CD4-positive, alpha-beta T cell treated with Interleukin-15 for 1 hour (primary cell): ENCODE measurements at places on chromosomes 7 and 10.

DNA sequence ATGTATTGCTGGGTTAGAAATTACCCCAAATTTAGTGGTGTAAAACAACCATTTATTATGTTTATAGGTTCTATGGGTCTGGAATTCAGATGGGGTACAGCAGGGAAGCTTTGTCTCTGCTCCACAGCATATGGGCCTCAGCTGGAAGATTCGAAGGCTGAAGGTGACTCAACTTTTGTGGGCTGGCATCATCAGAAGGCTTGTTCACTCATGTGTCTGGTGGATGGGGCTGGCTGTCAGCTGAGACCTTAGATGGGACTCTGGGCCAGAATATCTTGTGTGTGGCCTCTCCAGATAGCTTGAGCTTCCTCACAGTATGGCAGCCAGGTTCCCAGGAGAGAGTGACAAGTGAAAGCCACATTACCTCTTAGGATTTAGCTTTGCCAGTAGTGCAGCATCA is 45.9 kb downstream of the ZNF503 start:
- DNase-seq, result no peak

DNA sequence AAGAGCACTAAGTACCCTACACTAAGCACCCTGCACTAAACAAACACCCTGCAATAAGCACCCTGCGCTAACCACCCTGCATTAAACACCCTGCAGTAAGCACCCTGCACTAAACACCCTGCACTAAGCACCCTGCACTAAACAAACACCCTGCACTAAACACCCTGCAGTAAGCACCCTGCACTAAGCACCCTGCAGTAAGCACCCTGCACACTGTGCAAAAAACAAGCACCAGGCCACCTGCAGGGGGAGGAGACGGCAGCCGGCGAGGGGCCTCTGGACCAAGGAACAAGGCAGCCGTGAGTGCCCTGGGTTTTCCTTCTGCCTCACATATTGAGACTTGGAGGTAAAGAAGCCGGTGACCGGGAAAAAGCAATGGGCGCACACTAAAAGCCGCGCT is 30.2 kb downstream of the KNDC1 start:
- DNase-seq, result no peak

DNA sequence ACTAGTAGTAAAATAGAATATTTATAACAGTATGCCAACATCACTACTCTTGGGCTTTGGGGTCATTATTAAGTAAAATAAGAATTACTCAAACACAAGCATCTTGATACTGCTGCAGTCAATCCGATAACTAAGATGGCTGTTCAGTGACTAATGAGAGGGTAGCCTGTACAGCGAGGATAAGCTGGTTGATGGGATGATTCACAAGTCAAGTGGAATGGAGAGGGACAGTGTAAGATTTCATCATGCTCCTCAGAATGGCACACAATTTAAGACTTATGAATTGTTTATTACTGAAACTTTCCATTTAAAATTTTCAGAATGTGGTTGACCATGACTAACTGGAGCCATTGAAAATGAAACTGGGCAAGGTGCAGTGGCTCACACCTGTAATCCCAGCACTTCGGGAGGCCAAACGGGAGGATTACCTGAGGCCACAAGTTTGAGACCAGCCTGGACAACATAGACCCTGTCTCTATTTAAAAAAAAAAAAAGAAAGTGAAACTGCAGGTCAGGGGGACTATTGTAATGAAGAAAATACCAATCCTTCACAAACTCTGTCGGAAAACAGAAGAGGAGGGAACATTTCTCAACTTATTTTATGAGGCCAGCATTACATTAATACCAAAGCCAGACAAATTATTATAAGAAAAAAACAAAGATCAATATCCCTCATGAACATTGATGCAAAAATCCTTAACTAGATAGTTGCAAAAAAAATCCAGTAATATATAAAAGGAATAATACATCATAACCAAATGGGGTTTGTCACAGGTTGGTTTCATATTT is 11.2 kb downstream of the AVL9 start:
- no peak for DNase-seq

GRCh38 chr7:143216151-143216550 is 5.7 kb upstream of the TAS2R40 start:
- DNase-seq, result no peak

DNA sequence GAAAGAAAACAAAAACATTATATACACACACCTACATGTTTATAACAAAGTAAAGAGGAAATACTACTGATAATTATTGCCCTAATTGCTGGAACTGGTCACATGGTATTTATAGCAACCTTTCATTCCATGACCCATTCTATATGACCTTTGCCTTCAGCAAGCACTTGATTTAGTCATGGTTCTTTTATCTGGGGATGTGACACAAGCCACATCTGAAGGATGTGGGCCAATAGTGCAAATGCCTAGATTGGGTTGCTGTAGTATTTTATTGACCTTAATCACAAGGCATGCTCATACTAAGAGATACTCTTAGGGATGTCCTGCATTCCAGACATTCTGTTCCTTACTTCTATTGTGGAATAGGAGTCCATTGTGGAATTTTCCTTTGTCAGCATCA is 723.5 kb upstream of the POM121L12 start:
- DNase-seq, result no peak

DNA sequence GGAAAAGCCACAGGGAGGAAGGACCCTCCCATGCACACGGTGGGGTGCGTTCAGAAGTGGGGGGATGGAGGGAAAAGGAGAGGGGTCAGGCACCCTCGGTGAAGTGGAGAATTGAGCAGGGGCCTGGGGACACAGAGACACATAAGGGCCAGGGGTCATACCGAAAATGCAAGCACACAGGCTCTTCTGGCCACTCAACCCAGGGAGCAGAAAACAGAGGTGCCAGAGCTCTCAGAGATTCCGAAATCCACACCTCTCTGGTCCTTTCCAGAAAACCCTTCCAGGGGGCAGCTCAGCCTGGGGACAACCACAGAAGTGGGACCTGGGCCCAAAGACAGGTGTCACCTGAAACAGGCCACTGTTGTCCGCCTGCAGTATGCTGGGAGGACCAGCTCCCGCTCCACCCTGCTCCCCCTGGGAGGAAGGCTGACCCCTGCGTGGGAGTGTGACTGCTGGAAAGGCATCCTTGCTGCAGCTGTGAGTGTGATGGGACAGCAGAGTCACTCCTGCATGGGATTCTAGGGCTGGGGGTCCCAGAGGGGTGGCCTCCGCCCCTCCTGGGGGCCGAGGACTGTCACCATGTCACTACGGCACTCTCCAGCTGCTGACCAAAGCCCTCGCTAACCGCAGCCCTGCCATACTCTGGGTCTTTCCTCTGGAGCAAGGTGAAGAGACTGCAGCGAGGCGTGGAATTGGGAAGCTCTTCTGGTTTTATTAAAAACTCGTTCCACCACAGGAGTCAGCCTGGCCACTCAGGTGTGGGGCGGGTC is 63.1 kb downstream of the TMEM209 start:
- no peak for DNase-seq

DNA sequence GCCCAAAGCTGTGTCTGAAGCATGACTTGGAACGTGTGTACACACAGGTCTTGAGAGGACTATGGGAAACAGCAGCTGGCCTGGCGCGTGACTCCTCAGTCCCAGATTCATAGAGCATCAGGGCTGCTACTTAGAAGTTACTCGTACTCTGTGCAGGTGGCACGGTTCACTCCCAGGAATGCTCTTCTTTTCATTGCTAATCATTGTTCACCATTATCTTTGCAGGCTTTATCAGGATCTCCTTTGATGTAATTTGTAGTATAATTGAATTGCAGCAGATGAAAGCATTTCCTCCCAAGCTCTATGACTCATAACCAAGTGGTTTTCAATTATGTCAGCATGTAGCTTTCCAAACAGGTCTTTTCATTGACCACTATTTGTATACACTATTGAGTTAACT is 938.9 kb downstream of the NRG3 start:
- DNase-seq, result no peak

DNA sequence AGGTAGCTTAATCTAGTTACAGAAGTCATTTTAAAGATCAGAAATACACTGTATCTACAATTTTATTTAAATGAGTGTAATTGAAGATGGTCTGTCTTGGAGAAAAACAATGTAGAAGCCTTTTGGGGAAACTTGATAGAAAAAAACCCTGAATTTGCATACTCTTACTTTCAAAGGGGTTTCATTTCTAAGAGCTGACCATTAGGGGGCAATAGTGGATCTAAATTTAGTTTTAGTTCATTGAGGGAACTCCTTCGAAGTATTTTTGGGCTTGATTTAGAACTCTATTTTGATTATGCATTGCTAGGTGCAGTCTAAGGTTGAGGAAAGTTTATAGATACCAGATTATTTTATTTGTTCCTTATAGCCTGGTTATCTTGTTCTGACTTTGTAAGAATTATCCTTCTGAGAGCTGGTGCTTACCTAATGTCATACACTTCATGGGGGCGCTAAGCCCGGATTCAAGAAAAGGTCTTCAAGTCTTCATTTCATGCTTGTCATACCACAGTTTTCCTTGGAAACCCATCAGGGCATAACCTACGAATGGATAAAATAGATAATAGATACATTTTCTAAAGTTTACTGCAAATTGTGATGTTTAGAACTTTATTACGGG is 69.1 kb upstream of the MXI1 start:
- DNase-seq, result no peak

DNA sequence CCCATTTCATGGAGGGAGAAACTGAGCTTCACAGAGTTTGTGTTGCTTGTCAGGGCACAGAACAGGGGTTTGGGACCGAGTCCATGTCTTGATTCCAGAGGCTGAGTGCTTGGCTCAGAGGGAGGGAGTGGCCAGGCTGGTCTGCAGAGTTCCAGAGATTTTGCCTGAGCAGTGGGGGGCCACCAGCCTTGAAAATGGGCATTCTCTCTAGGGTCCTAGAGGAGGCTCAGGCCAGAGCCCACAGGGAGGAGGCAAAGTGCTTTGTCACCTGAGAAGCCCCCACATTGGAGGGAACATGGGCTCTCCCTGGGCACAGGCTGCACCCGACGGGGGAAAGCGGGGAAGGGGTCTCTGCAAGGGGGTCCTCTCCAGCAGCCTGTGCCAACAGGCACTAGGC is 51.5 kb downstream of the DOCK1 start:
- DNase-seq, result no peak

- DNase-seq, result no peak
Measured at GRCh38 chr7:47806701-47807103, 141.6 kb downstream of the PKD1L1 start.

GRCh38 chr7:158446281-158446680 is 141.3 kb downstream of the PTPRN2 start:
- no peak for DNase-seq

DNA sequence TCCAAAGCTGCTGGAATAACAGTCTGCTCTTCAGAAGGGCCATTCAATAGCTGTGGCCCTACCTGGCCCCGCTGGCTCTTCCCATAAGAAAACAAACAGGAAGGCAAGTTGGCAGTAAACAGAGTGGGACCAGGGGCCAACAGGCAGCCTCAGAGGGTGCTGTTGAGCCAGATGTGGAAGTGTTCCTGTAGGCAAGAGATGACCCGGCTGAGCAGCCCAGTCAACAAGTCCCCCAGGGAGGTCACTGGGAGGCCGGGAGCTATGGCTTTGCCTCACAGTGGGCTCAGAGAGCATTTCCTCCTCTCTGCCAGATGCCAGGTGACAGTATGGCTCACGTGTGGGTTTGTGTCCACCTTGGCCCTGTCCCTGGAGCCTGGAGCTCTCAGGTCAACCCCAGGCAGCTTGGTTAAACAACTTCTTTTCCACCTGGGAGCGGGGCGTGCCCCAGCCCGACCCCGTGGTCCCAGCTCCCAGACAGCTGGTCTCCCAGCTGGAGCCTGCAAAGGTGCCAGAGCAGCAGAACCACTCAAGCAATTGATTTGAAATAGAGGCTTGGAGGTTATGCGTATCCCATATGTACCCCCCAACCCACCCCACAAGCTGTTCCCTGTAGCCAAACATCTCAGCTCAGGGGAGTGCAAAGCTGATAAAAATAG is 33.8 kb upstream of the LOXL4 start:
- DNase-seq, result no peak

- DNase-seq, result no peak
Measured at GRCh38 chr10:89384474-89385340, 6.9 kb downstream of the IFIT1B start.

- DNase-seq, result no peak
Measured at GRCh38 chr7:32030904-32031692, 39.1 kb downstream of the PDE1C start.

GRCh38 chr7:35505066-35505465 is 189.9 kb downstream of the HERPUD2 start:
- DNase-seq, result no peak

DNA sequence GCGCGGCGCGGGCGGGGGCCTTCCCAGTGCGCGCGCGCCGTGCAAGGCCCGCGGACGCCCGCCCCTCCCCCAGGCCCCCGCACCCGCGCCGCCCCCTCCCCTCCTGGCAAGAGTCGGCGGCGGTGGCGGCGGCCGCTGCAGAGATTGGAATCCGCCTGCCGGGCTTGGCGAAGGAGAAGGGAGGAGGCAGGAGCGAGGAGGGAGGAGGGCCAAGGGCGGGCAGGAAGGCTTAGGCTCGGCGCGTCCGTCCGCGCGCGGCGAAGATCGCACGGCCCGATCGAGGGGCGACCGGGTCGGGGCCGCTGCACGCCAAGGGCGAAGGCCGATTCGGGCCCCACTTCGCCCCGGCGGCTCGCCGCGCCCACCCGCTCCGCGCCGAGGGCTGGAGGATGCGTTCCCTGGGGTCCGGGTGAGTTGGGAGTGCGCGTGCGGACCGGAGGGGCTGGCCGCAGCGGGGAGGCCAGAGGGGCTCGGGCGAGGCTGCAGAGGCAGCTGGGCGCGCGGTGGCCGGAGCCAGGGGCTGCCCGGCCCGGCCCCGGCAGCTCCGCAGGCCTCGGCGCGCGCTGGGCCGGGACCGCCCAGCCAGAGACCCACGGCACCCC is at the start of gene BMPR1A:
Gene BMPR1A (plus strand): TSS at position 109 of the 602 bp plus-strand sequence. CDS start 119,400 bp downstream, outside the sequence.
- DNase-seq, result no peak

GRCh38 chr7:2837496-2837895 is 6.6 kb downstream of the GNA12 start:
- DNase-seq, result no peak

DNA sequence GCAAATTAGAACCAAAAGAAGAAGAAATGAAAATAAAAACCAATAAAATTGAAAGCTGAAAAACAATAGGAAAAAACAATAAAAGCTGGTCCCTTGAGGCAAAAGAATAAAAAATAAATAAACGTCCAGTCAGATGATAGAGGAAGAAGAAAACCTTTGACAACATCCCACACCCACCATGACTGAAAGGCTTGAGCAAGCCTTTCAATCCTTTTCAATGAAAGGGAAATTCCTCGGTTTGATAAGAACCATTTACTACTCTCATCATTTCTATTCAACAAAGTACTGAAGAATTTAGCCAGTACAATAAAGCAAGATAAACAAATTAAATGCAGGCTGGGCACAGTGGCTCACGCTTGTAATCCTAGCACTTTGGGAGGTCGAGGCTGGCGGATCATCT is 3.8 kb downstream of the SLC25A40 start:
- no peak for DNase-seq
